ENCODE measurements at places on chromosomes 11 and 22.

GRCh38 chr11:128343135-128343514 is 244.2 kb downstream of the ETS1 start:
- no peak for DNase-seq

- DNase-seq: no peak
These were observed 265.1 kb downstream of the NELL1 start for GRCh38 chr11:20934516-20934915.

- no peak for DNase-seq
These were observed 42.7 kb downstream of the CDKN1C start for GRCh38 chr11:2842876-2843275.

DNA sequence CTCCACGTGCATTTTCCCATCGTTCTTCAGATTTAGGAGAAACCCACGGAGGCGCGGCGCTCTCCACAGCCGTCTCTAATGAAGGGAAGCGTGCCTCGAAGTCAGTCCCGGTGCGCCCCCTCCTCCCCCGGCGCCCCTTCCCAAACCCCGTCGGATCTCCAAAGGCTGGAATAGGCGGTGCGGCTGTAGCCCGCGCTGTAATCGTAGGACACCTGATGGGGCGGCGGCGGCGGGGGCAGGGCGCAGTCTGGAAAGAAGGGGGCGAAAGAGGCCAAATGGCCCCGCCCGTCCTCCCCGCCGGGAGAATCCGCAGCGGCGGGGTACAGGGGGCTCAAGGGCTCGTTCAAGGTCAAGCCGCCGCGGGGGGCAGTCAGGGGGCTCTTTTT is 1.3 kb downstream of the FAM181B start:
- DNase-seq: no peak

DNA sequence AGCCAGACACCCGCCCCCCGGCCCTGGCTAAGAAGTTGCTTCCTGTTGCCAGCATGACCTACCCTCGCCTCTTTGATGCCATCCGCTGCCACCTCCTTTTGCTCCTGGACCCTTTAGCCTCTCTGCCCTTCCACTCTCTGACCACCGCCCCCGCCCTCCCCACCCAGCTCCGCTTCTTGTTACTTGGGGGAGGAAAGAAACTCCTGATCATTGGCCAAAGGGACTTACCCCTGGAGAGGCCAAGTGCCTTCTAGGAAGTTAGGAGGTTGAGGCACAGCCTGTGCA is at the start of gene PRR33:
PRR33 (minus strand) TSS at position 65 of the 285 bp plus-strand sequence. CDS start 1,311 bp downstream, outside the sequence.
- no peak for DNase-seq

- DNase-seq: no peak
These were observed 23.1 kb downstream of the MRGPRG start for GRCh38 chr11:3195251-3196160.

GRCh38 chr11:115342142-115342541 is 162.1 kb downstream of the CADM1 start:
- DNase-seq: no peak

DNA sequence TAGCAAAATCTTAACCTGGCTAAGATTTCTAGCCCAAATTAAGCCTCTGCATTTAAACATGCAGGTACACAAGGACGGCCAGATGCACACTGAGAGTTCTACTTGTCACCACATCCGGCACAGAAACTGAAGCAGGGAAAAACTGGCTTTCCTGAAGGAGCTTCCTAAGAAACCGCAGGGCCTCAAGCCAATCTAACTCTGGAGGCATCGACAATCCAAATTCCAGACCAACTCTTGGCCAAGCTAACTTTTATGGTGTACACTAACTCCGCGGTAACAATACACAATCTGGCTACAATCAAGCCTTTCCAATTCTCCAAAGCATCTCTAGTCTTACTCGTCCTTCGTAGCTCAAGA is 1.2 kb downstream of the MSANTD2 start:
- DNase-seq: no peak

DNA sequence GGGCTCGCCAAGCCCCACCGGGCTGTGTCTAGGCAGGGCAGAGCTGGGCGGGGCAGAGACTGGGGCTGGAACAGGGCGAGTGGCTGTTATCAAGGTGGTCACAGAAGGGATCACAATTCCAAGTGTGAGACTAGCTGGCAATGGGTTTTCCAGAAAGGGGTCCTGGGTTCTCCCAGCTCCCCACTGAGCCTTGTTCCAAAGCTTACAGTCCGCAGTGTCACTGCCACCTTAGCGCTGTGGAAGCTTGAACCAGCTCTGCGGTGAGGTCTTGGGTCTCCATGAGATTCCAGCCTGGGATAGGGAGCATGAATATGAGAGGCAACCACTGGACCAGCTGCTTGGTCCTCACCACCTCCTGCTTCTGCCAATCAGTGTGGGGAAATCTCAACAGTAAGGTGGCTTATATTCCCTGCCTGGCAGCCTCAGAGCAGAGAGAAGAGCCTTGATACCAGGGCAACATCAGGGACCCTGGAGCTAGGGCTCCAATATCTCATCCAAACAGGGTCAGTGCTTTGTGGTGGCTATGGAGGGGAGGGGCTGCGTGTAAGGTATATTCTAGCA is 831 bp downstream of the CD44 start:
- DNase-seq: no peak

- peak; percentile 9 for DNase-seq
These were observed 65.0 kb upstream of the TMEM45B start for GRCh38 chr11:129750343-129751292.

GRCh38 chr11:78078218-78079167 is 1.2 kb downstream of the NDUFC2 start:
- DNase-seq: no peak

DNA sequence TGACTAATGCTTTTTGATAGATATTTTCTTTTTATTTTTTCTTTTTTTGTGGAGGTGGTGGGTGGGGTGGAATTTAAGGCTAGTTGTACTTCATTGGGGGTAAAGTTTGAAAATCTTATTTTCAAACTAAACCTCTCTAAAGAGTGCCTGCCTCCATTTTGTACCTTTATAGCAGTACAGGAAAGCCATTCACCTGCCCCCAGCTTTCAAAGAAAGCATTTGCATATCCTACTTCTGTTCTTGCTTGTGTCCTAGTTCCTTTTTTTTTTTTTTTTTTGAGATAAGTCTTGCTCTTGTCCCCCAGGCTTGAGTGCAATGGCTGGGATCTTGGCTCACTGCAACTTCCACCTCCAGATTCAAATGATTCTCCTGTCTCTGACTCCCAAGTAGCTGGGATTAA is 766.2 kb upstream of the LRRC4C start:
- DNase-seq: no peak

DNA sequence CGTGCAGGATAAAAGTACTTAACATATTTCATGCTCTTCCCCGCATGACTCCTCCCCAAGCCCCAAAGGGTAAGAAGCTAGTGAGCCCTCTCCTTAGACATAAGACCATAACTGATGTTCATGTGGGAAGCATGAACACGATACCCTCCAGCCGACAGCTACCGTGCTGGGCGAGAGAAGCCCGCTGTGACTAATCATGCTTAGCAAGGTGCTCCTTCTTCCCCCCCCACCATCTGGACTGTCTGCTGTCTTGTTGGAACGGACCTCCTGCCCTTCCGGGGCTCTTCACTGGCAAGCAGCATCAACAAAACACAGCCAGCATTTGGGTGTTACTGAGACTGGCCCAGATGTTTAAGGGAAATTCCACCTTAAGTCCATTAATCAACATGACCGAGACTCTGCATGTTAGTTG is 200.6 kb downstream of the DBX1 start:
- no peak for DNase-seq

DNA sequence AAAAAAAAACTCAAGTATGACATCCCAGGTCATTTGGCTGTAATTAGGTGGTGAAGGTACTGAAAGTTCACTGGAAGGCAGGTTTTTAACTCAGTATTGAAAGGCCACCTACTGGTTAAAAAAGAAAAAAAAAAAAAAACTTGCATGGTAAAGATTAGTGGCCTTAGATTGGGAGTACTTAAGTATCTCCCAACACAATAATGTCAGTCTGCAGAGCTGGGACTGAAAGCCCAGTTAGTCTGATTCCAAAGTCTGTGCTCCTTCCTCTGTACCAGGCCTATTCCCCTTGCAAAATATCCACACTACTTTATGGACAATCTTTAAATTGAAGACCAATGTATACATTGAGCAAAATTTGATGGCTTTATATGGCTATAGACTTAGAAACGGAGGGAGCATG is 85.5 kb downstream of the NOX4 start:
- DNase-seq: no peak

GRCh38 chr22:19375435-19375834 is 56.1 kb downstream of the HIRA start:
- no peak for DNase-seq

DNA sequence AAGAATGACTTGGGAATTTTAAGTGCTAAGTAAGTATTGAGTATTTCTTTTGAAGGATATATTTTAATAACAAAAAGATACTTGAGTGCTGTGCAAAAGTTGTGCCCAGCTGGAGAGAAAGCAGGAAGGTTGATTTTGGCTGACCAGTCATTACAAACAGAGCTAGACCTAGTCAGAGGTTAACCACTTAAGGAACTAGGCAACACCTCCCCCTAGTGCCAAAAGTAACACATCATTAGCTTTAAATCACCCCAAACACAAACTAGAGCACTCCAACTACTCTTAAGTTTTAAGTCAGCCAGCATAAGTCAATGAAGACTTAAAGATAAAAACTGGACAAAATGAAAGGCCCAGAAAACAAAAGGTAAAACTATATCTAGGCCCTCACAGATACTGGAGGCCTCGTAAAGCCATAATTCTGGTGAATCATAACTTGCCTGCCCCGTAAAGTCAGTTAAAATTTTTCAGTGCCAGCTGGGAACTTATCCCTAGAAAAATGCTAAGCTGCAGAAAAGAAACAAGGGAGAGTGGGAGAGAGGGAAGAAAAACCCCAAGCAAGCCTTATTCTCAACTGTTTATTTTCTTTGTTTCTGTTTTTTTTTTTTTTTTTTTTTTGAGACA is 4.6 kb downstream of the TMEM9B start:
- DNase-seq: peak; percentile 48

GRCh38 chr22:44624689-44625420 is 77.1 kb upstream of the PRR5 start:
- DNase-seq: no peak

- no peak for DNase-seq
These were observed 43.6 kb downstream of the MEI1 start for GRCh38 chr22:41742918-41743317.

DNA sequence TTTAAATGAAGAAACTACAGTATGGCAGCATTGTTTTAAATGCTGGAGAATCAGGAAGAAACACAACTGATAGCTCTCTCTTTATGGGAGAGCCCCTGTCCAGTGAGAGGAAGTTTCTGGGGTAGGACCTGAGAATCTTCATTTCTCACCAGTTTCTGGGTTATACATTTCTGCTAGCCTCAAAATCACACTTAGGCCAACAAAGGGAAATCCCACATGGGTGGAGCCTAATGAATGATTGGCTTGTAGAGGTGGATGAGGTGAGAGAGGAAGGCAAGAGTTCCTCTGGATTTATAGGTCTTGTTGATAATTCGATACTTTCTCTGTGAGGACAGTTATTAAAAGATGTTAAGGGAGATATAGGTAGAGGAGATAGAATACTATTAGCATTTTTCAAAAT is 1397.3 kb upstream of the TENM4 start:
- DNase-seq: no peak

GRCh38 chr11:77299528-77299993 is 1.9 kb downstream of the GDPD4 start:
- DNase-seq: no peak

- no peak for DNase-seq
These were observed 481.8 kb upstream of the TENM4 start for GRCh38 chr11:79922641-79923040.

DNA sequence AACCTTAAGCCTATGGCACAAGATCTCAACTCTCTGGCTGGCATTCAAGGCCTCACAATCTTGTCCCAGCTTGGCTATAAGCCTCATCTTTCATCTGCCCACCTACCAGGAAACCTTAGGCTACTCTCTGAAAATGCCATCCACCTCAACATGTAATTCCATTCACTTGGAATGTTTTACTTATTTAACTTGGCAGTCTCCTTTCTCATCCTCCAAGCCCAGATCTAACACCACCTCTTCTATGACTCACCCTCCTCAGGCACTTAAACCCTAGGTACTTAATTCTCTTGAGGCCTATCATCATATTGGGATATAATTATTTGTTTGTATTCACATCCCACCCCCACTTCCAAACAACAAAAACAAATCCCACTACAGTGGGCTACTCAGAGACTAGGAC is 15.0 kb downstream of the POGLUT3 start:
- no peak for DNase-seq

- no peak for DNase-seq
These were observed 14.7 kb upstream of the PISD start for GRCh38 chr22:31676700-31677099.

Measured in NCI-H1930 (cell line).